Hematopoietic multipotent progenitor cell (in vitro differentiated cells): ENCODE measurements at places on chromosomes 16 and 17.

- no peak for DNase-seq
Observed at GRCh38 chr16:48680881-48681280, 70.9 kb upstream of the N4BP1 start.

DNA sequence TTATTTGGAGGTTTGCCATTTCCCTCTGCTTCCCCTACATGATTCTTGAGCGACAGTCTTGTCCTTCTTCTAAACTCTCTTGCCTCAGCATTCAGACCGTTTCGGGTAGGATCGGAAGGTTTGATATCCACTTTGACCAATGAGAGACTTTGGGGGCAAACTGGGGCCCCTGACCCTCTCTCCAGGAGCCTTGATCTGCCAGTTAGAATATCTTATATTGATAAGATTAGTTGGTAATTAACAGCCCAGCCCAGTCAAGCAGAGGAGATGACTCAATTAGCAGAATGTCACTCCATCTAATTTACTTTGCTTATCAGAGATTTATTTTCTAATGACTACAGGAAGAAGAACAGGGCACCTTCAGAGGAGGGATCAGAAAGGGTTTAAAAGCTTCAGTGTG lies 532.8 kb downstream of the XYLT1 start:
- DNase-seq, result no peak

DNA sequence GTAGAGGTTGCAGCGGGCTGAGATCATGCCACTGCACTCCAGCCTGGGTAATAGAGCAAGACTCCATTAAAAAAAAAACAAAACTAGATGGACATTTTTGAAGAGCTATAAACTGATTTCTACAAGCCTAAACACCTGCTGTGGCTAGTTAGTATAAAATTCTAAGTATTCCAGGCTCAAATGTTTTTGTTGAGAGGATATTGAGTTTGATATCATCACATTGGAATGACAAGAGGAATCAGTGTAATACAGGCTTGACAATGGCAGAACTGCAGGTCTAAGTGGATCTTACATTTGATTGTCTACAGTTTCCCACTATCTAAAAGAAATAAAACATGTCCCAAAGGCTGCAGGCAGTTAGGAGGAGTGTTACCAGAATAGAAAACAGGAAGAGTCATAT lies 23.9 kb upstream of the DLX3 start:
- DNase-seq, result no peak

DNA sequence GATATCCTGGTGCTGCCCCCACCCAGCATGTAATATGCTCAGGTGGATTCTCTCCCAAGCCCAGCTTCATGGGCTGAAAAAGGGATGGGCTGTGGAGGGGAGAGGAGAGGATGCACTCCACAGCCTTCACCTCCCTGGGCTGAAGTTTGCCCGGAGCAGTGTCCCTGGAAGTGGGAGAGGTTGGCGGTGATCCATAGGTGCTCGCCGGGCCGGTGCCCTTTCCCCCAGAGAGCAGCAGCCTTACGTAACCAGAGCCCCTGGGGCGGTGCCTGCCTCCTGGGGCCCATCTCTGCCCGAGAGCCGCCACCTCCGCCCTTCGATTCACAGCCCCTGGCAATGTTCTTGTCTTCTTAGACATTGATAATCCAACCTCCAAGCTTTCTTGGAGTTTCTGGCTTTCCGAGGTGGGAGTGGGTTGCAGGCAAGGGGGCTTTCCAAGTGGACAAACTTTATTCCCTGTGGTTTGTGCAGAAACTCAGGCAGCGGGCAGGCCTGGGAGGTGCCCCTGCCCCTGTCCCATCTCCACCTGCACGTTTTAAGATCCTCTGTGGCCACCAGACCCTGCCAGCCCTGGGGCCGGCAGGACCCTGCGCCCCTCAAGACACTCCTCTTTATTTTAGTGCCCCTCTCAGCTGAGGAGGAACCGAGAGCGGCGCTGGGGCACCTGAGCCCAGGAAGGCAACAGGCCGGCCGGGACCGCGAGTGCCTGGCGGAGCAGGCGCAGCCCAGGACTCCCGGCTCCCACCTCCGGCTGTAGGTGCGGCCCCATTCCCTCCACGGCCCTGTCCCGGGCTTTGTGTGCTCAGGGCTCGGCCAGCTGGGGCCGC lies 3.1 kb upstream of the WDR90 start:
- DNase-seq, result no peak

DNA sequence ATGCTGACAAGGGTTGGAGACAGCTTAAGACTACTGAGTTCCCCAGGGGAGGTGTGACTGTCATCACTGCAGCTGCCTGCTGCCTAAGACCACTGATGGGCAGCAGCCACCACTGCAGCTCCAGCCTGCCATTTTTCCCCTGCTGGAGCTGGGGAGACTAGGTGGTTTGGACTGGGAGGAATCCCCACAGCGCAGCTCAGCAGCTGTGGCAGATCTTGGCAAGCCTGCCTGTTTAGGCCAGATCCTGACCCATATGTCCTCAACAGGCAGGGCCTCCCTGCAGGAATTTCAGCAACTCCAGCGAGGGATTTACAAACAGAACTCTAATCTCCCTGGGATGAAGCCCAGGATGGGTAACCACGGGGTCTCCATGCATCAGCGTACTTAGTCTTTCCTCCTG lies 356.4 kb upstream of the TOM1L1 start:
- DNase-seq, result no peak

GRCh38 chr16:54193665-54194333 lies 92.8 kb downstream of the IRX3 start:
- no peak for DNase-seq

- no peak for DNase-seq
Observed at GRCh38 chr16:14353340-14353739, 276.7 kb downstream of the PARN start.

GRCh38 chr17:59790910-59791309 lies 83.5 kb downstream of the VMP1 start:
- DNase-seq, result no peak

DNA sequence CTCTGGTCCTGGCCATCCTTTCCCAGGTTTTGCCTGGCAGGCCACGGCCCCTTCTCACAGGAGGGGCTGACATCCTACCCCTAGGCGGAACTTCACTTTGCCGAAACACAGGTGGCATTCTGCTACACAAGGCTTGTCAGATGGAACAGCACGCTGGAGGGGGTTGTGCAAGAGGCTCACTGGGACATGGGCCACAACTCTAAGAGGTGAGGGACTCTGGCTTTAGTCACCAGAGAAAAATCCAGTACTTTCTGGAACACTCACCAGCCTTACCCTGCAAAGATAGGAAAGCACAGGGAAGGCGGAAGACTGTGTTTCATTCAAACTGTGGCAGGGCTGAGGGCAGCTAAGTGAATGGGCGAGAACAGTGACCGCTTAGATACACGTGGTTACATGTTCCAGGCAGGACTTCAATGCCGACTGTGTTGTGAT lies 18.3 kb downstream of the CDC42EP4 start:
- no peak for DNase-seq

DNA sequence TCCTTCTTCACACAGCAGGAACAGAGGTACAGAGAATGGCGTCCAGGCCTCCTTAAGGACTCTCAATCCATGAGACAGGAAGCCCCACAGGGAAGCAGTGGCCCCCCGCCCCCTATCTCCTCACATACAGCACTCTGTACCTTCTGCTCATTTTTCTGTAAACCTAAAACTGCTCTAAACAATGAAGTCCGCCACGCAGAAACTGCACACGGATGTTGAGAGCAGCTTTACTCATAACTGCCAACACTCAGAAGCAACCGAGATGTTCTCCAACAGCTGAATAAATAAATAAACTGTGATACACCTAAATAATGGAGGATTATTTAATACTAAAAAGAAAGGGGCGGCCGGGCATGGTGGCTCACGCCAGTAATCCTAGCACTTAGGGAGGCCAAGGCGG lies 9.9 kb downstream of the TBC1D16 start:
- no peak for DNase-seq

DNA sequence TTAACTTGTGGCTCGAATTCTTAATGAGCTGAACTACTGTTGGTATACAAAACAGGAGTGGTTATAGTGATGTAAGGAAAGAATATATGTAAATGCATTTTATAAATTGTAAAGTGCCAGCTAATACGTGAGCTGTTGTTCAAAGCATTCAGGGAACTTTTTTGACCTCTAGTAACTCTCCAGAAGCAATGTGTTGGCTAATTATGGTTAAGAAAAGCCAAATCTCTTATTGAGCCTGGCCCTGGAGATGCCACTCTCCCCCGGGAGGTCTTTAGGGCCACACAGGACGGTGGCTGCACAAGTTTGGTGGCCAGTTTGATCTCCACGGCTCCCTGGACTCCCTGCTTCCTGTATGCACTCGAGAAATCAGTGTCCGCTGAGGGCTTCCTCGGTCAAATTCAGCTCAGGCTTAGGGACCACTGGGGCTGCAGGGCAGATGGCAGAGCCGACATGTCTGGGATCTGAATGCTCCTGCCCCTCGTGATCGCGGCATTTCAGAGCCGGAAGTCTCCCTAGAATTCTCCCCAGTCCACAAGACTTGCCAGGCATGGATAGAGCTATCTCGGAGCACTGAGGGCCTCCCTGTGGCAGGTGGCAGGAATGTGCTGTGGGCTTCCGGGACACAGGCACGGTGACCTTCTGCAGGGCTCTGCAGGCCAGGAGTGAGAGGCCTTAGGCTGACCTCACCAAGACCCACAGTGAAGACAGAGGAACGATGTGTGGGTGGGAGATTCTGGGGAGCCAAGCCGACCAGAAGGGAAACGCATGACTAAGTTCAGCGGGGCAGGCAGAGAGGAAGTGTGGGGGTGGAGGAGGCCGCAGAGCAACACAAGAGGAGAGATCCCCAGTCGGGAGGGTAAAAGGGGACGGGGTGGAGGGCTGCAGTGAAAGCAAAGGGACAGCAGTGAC lies 18.6 kb upstream of the PITPNM3 start:
- DNase-seq, result no peak

GRCh38 chr16:19864566-19864965 lies 20.1 kb downstream of the GPRC5B start:
- DNase-seq, result no peak

- peak; percentile 21 for DNase-seq
Observed at GRCh38 chr17:66906321-66907278, 57.9 kb upstream of the CACNG4 start.
